ENCODE measurements at places on chromosomes 5 and 9.

DNA sequence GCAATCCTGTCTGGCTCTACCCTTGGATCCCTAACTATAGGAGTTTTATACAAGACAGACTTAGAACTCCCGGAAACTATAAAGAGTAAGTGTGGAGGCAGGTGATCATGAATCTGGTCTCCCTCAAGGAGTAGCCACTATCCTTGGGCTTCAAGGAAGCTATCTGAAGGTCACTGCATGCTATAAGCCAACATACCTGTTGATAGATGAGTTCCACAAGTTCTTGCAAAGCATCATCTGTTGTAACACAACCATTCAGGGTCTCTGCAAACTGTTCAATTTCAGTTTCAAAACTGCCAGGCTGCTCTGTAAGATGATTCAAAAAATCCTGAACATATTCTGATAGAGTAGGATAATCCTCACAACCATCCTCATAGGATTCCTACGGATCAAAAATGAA is 9.3 kb downstream of the PAIP1 start:
- no peak for DNase-seq

DNA sequence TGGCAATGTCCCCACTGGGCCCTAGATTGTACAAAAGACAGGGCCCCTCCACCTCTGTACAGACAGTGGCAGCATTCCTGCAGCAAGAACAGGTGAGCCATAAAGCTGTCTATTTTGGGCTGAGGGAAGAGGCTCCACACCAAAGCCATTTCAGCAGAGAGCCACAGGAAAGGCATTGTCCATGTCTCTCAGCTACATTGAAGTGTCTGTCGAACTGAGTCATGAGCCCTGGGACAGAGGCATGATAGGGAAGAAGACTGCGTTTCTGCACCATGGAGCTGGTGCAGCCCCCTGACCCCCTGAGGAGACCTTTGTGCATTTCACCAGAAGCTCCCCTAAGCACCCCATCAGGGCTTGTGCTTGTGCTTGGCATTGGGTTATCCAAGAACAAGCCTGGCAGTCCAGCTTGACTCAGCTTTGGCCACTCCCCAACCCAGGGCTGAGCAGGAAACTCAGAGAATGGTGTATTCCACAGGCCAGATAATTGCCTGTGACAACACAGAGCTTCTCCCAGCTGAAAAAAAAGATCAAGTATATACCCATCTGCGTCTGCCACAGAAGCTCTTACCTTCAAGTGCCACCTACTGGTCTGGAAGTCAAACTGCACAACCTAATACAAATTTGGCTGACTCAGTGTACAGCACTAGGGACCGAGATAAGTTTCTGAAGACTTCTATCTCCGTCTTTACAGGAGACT is 5.9 kb upstream of the FRMD3 start:
- peak; percentile 50 for DNase-seq

DNA sequence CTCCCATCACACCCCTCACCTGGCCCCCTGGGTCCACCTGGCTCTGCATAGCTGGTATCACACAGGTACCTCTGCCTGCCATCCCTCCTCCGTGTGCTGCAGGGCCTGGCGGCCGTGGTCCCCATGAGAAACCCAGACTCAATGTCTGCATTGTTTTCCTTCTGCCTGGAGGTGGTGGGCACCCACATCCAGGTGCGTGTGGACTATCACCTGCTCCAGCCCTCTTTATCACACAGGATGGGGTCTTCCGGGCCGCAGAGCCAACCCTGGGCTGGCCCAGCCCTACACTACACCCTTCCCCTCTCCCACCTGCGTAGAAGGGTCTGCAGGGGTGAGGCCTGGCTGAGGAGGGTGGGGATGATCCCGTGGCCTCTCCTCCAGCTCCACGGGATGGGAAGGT is 7.0 kb upstream of the FUT7 start:
- DNase-seq: no peak

DNA sequence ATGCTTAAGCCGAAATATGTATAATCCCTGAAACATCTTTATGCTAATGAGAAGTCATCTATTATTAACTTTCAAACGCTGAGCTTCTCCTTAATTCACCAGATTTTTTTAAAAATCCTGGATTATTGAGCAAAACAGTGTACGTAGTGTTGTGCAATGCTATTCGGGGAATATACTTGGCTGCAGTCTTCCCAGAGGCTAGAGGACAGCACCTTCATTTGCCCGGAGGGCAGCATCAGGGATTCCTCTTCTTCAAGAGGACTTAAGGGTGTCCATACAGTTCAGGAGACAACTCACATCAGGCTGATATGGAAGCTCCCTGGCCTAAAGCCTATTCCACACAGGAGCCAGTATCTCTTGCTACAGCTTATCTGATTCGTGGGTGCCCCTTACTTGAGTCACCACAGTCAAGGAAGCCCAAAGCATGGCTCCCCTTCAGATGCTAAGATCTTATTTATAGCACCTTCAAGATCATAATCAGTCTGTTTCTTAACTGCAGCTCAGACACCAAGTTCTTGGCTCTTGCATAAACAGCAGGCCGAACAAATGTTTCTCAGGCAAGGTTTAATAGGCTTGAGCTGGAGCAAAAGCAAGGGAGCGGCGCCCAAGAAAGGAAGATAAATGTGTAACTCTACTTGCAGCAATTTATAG is 29.4 kb downstream of the NUTM2F start:
- DNase-seq: no peak

DNA sequence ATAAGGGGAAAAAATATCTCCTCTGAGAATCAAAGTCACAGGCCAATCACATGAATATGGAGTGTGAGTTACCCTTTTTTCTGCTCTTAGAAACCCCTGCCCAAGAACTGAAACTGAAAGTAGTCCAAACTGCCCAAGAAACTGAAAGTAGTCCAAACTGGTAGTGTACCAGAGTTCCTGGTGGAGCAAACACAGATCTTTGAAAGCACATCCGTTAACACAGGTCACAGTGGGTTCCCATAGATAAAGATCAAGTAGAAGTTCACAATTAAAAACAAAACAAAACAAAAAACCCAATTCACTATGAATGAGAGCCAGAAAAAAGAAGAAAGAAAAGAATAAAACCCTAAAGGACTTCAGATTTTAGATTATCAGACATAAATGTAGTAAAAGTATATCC is 332.4 kb upstream of the EFNA5 start:
- DNase-seq: peak; percentile 4

DNA sequence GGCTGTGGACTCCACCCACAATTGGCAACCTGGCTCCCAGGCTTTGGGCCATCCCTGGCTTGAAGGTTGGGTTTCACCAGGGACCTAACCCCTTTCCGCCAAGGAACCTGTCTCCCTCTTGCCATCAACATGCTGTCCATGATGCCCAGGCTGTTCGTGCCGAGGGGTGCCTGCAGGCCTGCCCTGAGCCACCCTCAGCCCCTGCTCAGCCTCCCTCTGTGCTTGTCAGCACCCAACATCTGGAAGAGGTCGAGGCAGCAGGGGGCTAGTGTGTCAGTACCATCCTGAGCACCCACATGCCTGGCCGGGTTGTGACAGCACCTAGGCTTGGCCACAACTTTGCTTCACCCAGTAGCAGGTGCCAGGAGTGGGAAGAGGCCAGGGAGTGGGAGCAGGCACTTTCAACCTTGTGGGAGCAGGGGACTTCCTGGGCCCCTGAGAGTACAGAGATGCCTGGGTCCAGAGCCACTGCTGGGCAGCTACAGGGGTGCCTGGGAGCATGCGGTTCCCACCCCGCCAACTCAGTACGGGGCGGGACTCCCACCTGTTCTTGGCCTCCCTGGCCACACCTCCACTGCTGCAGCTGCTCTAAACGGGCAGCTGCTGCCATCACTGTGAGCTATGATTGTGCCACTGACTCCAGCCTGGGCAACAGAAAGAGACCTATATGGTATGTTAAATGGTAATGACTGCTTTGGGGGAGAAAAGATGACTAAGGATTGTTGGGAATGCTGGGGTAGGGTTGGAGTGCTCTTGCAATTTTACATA is 6.3 kb downstream of the PDCD1LG2 start:
- no peak for DNase-seq

GRCh38 chr5:68554571-68555279 is 339.2 kb downstream of the PIK3R1 start:
- DNase-seq: no peak

- no peak for DNase-seq
These were observed 665 bp upstream of the LVRN start for GRCh38 chr5:115961381-115962238.

GRCh38 chr9:4424038-4424437 is 66.2 kb upstream of the SLC1A1 start:
- no peak for DNase-seq

DNA sequence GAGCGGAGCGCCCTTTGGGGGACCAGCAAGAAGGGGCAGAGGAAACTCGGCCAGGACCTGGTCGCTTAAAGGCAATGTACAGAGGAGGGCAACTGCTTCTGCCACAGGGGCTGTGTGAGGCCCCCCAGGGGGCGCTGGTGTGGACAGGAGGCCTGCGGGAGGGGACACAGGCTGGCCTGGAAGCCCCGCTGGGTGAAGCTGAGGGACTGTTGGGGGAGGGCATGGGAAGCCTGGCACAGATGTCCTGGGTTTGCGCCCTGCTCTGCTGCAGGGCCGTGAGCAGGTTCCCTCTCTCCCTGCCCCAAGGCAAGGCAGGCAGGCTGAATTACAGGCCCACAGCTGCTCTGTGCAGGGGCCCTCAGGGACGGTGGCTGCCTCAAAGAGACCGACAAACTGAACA is 5.4 kb downstream of the MED22 start:
- DNase-seq: no peak

GRCh38 chr5:173197375-173197891 is 37.6 kb downstream of the NKX2-5 start:
- no peak for DNase-seq

GRCh38 chr5:149358294-149358651 is 427 bp downstream of the PCYOX1L start:
- DNase-seq: peak; percentile 8

GRCh38 chr9:130665029-130665430 is 636 bp downstream of the PRDM12 start:
- no peak for DNase-seq

DNA sequence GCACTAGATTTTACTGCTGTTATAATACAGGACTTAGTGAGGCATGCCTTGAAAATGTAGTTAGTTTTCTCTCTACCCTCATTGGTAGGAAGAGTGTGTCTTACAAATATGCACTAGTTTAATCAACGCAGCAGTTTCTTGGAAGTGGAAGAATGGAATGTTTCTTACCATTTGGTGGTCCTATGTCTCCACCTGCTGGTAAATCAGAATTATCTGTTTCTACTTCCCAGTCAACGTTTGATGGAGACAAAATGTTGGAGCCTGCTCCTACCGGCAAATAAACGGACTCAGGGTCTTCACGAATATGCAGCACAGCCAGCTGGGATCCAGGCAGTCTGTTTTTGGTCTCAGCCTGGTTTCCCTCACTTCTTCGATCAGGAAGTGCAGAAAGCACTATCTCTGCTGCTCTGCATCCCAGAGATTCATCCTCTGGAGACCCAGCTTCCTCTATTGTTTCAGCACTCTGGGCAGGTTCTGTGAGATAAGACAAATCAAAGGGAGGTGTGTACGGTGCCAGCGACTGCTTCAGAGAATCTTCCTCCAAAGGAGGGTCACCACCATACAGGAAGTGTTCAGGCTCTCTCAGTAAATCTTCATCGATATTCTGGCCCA is 59.5 kb upstream of the PCA3 start:
- DNase-seq: peak; percentile 64

DNA sequence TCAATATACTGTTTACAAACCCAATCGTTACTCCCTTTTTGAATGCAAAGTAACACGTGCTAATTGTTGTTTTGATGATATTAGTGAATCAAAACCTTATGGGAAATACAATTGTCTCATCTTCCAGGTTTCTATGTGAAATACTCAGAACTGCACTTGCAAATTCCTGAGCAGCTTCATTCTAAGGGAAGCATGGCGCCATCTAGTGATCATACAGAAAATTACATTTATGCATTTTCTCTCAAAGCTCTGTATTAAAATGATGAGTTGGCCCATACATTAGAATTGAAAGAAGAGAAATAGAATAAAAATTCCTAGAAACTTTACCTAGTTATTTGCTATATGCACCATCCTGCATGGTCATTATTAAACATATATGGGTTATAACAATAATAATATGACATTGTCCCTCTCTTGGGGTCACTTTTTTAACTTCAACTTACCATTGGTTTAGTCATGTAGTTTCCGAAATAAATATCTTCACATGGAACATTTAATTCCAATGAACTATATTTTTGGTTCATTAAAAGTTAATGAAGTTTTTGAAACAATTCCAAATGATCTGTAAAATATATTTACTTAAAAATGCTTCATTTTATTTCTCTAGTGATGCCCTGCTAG is 220.0 kb downstream of the PDE4D start:
- DNase-seq: peak; percentile 48

DNA sequence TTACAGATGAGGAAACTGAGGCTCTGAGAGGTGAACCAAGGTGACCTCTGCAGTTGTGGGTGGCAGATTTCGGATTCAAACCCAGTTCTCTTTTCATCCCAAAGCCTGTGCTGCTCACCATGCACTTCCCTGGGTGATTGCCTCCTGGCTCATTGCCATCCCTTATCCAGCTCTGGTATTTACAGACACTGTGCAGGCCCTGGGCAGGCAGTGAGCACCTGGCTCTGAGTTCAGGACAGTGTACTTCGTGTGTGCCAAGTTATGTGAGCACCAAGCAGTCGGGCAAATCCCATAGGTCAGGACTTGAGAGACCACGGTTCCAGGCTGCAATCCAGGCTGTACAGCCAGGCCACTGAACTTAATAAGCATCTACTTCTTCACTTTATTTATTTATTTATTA is 1.4 kb downstream of the LRSAM1 start:
- peak; percentile 60 for DNase-seq

DNA sequence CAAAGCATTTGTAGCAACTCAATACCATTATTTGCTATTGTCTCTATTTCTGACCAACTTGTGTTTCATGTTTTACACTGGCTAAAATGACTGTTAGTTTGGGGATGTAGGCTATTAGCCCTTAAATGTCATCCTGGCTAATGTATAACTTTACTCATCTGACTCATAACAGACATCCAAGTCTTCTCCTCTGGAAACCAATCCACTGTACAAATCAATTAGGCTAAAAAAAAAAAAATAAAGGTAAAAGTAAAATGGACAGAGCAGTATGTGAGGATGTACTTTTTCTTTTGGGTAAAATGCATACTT is 20.6 kb downstream of the MEGF9 start:
- DNase-seq: no peak

GRCh38 chr9:120480707-120481106 is 99.3 kb downstream of the CDK5RAP2 start:
- DNase-seq: no peak

DNA sequence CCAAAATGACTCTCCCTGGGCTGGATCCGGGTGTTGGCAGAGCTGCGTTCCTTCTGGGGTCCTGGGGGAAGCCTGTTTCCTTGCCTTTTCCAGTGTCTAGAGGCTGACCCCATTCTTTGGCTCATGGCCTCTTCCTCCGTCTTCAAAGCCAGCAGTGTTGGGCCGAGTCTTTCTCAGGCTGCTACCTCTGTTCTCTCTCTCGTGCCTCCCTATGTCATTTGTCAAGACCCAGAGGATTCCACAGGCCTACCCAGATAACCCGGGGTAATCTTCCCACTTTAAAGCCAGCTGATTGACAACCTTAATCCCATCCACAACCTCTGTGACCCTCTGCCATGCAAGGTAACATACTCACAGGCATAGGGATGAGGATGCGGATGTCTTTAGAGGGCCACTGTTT is 55.0 kb upstream of the KCNMB1 start:
- no peak for DNase-seq
